ENCODE measurements at places on chromosomes 12 and 14.
A peak's percentile ranks its signal among the peaks of the same experiment; 100 is the strongest.

DNA sequence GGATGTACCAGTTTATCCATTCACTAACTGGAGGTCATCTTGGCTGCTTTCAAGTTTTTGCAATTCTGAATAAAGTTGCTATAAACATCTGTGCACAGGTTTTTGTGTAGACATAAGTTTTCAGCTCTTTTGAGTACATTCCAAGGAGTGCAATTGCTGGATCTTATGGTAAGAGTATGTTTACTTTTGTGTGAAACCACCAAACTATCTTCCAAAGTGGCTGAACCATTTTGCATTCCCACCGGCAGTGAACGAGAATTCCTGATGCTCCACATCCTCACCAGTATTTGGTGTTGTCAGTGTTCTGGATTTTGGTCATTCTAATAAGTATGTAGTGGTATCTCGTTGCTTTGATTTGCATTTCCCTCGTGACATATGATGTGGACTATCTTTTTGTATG lies 150.5 kb upstream of the BCL2L14 start:
- DNase-seq, result no peak

GRCh38 chr14:74919421-74920165 lies 3.5 kb downstream of the RPS6KL1 start:
- DNase-seq, result no peak

DNA sequence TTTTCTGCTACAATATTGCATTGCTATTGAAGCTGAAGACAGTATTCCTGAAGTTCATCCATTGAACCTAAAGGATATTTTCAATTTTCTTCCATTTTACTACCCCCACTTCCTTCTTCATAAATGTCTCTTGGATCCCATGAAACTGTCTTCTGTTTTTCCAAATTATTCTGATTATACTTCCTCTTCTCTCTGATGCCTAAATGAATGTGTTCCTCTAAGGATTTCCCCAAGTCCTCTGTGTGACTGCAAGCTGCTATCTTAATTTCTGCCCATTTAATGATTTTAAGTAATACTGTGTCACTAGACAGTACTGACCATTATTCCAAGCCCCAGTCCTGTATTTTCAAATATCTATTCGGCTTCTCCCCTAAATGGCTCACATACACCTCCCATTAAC lies 102.9 kb downstream of the TAOK3 start:
- no peak for DNase-seq

DNA sequence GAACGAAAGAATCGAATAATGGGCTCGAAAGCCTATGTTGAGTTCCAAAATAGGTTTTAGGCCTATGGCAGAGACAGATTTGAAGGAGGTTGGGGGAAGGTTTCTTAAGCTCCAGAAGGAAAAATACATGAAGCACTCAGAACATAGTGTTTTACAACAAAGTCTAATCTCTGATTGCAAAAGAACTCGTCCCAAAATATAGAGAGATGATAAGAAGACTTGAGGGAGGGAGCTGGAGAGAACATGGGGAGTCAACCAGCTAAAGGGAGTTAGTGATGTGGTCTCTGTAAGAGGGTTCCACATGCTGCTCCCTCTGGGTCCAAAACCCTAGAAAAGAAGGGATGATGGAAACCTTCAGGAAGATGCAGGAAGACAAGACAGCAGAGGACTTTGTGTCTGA lies 54.8 kb upstream of the DAAM1 start:
- no peak for DNase-seq

GRCh38 chr12:98513379-98514322 lies 1.7 kb upstream of the TMPO start:
- no peak for DNase-seq

DNA sequence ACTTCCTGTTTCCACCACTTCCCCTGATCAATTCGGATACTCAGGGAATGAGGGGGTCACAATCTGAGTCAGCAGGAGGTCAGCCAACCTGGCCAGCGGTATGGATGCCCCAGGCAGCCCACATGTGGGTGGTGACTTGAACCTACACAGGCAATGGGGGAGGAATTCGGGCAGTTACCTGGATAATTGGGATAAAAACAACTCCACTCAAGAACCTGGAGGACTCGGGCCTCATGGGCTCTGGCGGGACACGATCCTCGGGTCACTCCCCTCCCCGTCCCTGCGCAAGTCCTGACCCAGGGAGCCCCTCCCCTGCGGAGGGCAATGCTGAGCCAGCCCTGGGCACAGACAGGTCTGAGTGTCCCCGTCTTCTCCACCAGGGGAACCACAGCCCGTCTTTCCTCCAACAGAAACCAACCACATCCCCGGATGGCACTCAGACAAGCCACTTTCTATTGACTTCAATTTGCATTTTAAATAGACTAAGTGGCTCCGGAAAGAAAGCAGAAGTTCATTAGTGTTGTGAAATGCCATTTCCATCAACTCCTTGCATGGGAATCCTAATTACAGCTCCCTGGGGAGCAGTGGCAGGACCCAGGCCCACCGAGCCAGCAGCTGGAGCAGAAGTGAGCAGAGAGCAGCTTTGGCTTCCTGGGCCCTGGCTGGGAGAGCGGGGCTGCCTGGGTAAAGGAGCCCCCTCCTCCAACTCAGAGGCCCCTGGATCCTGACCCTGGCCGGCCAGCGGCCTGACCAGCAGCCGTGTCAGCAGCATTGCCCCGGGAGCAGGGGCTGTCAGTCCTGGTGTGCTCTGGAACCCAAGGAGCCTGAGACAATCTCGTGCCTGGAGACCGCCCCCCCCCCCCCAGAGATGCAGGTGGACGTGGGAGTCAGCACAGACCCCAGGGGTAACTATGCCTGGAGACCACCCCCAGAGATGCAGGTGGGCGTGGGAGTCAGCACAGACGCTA lies 374.1 kb downstream of the ADGRD1 start:
- DNase-seq, result peak; percentile 5

DNA sequence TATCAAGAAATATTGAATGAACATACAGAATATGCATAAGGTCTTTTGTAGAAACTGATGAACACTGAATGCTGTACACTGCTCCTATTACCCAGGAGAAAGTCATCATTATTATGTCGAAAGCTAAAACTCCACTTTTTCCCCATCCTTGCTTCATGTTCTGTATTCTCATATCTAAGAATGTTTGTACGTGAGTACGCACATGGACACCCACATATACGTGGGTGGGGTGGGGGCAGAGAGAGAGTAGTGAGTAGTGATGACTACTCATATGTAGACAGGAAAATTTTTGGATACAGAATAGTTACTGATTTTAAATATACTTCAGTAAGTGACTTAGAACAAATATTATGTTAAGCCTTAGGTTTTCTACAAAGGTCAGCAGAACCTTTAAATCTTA lies 75.1 kb downstream of the FERMT2 start:
- no peak for DNase-seq

DNA sequence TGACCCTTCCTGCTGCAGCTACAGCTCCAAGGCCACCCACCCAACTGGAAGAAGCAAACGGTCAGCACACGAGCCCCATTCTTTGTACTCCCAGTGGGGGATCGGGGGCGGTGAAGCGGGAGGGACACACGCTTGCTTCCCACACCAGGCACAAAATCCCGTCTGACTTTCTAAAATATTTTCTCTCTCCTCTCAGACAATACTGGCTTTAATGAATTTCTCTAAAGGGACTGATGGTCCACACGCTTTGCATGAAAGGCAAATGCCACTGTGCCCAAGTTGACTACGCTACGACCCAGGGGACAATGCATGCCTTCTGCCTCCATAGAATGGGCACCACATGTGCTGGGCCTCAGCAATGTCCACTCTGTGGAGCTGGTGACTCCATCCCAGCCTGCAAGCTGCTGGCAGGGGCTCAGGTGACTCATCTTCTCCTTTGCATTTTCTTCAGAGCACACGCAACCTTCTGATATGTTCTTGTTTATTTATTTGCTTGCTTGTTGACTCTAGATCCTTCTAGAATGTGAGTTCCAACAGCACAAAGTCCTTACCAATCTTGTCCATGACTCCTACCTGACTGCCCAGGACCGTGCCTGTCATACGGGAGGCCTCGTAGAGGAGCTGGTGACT lies 15.6 kb downstream of the SYNE3 start:
- DNase-seq, result no peak

GRCh38 chr14:26191123-26191522 lies 406.7 kb downstream of the NOVA1 start:
- DNase-seq, result no peak

GRCh38 chr12:20063116-20063515 lies 305.2 kb upstream of the PDE3A start:
- no peak for DNase-seq

GRCh38 chr12:113853491-113853890 lies 112.6 kb downstream of the RBM19 start:
- no peak for DNase-seq

DNA sequence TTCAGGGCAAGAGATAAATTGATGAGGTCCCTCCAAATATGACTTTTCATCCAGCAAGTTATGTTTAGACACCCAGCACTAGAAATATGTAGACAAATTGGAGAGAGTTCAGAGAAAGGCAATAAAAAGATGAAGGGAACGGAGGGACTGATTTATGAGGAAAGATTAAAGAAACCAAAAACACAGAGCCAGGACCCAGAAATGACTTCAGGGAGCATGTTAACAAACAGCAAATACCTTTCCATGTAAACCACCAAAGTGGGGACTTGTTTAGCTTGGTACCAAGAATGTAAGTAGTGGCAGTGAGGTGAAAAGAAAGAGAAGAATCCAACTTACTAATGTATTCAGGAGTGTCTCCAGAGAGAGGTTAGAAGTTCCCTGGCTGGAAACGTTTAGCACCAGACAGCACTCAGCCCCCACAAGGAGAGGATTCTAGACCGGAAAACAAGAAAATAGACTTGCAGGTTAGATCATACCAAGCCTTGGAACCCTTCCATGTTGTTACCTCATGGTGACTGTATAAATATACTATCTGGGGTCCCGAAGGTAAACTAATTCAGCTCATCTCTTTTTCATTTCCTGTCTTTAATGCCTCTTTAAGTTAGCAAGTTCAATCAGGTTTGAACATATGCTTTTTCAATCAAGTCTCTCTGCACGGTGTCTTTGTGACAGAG lies 79.2 kb downstream of the TBC1D30 start:
- no peak for DNase-seq

DNA sequence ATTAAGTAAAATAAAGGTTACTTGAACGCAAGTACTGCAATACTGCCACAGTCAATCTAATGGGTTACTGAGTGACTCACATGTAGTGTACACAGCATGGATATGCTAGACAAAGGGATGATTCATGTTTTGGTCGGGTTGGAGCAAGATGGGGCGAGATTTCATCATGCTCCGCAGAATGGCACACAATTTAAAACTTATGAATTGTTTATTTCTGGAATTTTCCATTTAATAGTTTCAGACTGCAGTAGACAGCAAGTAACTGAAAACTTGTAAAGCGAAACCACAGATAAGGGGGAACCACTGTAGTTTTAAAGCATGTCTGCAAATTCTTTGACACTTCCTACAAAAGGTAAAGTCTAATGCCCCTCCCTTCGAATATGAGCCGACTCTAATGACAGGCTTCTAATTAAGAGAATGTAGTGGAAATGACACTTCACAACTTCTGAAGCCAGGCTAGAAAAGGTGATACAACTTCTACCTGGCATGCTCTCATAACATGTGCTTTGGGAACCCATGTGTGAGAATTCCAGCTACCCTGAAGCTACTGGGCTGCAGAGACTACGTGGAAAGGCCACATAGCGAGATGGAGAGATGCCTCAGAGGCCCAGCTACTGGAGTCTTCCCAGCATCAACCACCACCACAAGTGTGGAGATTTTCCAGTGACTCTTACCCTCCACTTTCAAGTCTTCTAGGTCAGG lies 13.9 kb upstream of the TCP11L2 start:
- DNase-seq, result no peak

- no peak for DNase-seq
Measured at GRCh38 chr12:26719852-26720251, 113.1 kb downstream of the ITPR2 start.

- DNase-seq, result no peak
Measured at GRCh38 chr14:73780391-73780790, 66.2 kb upstream of the PNMA1 start.

GRCh38 chr12:70049596-70050360 lies 193.5 kb upstream of the CNOT2 start:
- no peak for DNase-seq

DNA sequence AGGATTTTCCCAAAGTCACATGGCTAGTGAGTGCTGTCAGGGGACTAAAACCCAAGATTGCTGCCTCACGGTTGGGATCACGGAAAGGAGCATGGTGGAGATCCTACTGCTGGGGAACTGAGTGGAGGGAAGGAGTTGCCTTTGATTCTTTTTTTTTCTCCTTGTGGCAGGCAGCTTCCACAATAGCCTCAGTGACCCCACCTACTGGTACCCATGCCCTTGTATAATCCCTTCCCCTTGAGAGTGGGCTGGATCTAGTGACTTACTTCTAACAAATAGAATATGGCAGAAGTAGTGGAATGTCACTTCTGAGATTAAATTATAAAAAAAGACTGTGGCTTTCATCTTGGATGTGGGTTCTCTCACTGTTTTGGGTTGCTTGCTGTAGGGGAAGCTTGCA lies 135.7 kb downstream of the DICER1 start:
- DNase-seq, result no peak

GRCh38 chr12:97229004-97229403 lies 233.6 kb upstream of the RMST start:
- DNase-seq, result no peak

- DNase-seq, result no peak
Measured at GRCh38 chr12:46554460-46554859, 181.9 kb upstream of the SLC38A2 start.

GRCh38 chr14:100591453-100592371 lies 4.5 kb upstream of the BEGAIN start:
- DNase-seq, result no peak

GRCh38 chr12:87924149-87924548 lies 105.1 kb downstream of the C12orf50 start:
- no peak for DNase-seq

DNA sequence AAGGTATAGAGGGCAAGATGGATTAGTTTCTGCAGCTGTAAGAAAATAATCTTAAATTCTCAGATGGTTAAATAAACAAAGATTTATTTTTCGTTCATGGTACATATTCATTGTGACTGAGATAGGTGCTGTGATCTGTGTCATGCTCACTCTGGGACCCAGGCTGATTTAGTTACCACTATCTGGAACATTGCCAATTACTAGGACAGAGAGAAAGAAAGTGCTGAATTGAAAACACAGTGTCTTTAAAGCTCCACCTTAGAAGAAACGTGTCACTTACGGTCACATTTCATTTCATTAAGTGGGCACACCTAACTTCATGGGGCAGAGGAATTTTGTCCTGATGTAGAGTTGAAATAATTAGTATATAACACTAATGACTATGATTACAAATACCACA lies 430.0 kb downstream of the CCDC91 start:
- no peak for DNase-seq

Measured in naive thymus-derived CD4-positive, alpha-beta T cell (primary cell).